ENCODE measurements at places on chromosomes 12 and 14.

DNA sequence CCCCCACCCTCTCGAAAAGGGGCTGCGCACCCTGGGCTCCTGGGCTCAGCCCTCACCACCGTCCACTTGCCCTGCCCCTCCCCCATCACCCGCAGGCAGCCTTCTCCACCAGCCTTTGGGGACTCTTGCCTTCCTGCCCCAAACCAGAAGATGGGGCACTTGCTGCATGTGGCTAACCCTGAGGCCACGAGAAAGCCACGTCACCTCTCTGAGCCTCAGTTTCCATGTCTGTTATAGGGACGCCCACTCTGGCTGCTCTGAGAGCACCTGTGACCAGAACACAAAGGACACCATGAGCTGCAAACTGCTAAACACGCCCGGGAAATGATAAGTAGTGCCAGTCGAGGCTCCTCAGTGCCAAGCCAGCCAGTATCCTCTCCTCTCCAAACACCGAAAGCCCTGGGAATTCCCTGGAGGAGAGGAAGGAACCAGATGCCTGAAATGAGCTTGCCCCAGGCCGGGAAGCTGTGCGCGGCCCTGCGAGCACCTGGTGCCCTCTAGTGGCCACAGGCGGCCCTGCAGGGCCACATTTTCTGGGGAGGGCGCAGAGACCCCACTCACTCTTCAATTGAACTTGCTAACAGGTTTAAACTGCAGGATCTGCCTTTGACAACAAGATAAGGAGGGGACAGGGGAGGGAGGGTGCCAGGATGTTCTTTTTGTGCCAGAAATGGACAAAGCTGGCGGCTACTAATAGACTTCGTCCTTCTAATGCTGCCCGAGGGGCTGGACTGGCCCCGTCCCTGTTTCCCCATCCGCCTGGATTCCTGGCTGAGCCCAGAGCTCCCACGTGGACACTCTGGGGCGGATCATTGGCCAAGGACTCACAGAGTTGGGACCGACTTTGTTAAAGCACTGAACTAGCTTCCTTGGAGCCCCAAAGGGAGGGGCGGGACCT is 10.2 kb upstream of the SERPINA9 start:
- DNase-seq: peak; percentile 25

DNA sequence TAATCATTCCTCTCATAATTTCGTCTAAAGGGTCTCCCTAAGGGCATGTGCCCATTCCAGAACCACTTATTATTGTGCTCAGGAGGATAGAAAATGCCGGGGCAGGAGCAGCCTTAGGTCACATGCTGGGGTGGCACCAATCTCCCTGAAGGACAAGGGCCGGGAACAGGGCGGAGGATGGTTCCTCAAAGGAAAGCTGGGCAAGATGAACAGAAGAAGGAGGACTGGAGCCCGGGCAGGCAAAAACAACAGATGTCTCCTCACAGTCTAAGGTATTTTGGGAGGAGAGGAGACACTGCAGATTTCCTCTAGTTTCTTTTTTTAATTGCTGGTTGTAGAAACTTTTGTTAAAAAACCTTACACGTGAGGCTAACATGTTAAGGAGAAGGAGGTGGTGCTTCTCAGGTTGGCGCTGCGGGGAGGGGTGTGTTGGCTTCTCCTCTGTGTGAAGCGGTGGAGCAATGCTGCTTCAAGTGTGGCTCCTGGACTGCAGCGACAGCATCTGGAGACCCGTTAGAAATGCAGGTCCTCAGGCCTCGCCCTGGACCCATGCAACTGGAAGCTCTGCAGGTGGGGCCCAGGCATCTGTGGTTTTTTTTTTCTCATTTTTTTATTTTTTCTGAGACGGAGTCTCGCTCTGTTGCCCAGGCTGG is 164.8 kb downstream of the AACS start:
- no peak for DNase-seq

DNA sequence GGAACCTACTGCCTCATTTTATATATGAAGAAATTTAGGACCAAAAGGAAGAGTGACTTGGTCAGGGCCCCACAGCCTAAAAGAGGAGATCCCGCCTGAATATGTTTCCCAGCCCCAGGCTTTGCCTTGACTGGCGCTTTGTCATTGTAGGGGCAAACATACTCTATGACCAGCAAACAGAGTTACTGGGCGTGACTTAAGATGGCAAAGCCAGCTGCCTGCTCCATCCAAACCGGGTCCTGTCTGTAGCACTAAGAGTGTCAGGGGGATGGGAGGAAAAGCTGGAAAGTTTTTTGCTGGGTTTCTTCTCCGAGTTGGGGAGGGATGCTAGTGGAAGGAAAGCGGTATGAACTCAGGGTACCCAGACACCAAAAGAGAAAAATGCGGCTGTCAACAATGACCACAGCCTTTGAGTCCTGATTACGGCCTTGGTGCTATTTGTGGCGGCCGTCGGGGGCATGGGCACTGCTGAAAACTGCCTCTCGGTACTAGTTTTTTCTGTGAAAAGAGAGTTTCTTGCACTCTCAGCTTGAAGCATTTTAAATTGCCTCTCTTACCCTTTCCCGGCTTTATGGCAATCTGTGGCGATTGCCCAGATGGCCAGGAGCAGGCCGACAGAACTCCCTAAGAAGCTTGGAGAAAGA is 82.7 kb downstream of the PRIMA1 start:
- DNase-seq: no peak

DNA sequence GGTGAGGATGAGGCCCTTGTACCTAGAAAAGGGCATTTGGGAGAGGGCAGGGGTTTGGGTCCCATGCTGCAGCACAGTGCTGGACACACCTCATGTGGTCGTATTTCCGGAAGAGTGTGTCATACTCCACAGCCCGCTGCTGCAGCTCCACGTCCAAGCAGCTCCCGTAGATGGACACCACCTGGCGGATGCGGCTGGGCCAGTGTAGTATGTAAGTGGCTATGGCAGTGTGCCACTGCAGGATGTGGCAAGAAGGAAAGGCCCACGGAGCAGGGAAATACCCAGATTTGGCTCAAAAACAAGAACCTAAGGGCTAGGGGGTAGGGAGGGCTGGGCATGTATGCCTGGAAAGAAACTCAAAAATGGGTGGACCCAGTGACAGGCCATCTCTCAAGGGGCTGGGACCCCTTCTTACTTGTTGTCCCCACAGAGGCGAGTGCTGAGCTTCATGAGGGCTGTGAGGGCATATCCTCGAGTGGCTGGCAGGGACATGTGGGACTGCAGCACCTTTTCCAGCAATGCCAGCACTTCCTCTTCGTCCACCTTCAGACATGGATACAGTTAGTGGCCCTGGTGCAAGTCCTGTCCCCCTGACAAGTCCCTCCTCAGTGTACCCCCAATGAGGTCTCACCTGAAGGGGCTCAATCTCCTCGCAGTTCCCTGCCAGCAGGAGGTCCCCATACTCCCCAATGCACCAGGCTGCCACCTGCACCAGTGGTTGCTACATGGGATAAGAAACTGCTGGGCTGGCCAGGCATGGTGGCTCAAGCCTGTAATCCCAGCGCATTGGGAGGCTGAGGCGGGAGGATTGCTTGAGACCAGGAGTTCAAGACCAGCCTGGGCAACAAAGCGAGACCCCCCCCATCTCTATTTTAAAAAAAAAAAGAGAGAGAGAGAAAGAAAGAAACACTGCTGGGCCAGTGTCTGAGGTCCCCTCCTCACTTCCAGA is 5.4 kb downstream of the AP1G2 start:
- no peak for DNase-seq

DNA sequence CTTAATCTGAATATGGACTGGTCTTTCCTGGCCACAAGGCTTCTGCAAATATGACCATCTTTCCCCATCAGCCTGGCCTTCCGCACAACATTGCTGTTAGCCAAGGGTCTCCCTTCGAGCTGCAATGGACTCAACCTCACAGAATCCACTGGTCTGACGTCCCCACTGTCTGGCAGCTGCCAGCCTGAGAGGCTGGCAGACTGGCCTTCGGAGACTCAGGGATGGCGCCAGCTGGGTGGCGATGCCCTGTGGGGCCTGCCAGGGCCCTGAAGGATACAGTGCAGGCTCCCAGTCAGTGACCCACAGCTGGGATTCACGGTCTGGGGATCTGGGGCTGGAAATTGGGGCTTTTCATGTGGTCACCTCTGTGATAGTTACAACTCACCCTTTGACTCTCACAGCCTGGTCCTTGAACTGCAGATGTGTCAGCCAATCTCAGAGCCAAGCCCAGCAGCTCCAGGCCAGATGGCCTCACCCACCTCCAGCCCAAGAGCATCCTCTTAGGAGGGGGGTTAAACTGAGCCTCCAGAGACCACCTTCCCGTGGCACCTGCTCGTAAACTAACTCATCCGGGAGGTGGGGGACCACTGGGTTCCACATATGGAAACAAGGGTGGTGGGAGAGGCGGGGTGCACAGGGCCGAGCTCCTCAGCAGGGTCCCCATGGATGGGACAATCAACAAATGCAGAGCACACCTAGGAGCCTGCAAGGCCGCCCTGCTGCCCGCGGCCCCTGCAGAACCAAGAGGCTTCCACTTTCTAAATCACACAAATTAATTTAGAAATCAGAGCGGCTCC is 21.1 kb upstream of the C14orf180 start:
- no peak for DNase-seq

DNA sequence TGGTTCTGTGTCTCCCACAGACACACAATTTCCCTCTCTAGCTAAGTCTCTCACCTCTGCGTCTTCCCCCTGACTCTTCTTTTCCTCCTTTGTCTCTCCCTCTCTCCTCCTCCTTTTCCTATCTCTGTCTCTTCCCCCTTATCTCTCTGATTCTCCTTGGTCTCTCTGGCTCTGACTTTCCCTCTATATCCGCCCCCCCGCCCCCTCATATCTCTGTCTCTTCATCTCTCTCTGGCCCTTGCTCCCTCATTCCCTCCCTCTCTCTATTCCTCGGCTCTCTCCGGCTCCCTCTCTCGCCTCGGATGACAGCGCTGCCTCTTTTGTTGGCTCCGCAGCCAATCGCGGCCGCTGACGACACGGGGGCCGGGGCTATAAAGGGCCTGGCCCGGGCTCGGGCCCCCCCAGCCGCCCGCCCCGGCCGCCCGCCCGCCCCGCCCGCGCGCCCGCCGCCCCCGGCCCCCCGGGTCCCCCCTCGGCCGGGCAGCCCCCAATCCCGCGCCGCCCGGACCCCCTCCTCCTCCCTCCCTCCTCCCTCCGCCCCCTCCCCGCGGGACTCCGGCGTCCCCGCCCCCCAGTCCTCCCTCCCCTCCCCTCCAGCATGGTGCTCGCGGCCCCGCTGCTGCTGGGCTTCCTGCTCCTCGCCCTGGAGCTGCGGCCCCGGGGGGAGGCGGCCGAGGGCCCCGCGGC is at the start of gene GDF11:
GDF11 (plus strand) TSS at position 404 of the 687 bp plus-strand sequence; CDS start at position 599, 195 bp downstream.
- peak; percentile 72 for DNase-seq

DNA sequence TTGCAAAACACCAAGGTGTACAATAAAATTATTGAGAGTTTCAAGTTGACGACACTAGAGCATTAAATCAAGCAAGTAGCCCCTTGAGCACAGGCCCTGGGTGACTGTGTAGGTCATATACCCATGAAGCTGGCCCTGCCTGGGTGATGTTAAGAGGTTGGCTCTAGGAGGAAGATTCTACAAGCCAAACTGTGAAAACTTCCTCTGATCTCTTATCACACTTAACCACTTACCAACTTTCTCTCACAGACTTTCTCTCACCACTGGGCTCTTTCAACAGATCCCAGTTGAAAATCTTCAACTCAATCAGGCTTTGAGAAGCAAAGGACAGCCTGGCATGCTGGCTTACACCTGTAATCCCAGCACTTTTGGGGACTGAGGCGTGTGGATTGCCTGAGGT is 186.9 kb upstream of the BTG1 start:
- DNase-seq: no peak

DNA sequence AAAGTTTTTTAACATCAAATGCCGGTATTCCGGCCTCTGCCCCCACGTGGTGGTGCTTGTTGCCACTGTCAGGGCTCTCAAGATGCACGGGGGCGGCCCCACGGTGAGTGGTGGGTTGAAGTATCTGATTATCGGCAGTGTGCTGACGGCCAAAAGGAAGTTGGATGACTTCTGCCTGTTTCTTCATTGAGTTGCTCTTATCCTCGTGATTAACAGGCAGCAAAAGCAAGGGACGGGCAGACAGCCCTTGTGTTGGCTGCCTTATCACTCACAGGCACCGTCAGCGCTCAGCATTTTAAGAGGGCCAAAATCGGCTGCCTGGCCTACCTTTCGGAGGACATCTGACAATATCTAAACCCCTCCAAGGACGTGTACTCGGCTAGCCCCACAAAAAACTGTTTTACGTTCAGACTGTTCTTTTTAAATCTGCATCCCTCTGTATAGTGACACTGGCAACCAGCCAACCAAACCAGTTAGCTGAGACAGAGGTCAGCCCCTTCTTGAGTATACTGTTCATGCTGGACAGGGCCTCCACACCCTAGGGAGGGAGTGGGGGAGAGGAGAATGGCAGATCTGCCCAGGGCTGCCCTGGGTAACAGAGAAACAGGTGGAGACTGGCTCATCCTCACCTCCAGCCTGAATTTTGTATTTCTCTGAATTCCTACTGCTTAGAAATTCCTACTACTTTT is 22.9 kb upstream of the AKAP5 start:
- DNase-seq: no peak

DNA sequence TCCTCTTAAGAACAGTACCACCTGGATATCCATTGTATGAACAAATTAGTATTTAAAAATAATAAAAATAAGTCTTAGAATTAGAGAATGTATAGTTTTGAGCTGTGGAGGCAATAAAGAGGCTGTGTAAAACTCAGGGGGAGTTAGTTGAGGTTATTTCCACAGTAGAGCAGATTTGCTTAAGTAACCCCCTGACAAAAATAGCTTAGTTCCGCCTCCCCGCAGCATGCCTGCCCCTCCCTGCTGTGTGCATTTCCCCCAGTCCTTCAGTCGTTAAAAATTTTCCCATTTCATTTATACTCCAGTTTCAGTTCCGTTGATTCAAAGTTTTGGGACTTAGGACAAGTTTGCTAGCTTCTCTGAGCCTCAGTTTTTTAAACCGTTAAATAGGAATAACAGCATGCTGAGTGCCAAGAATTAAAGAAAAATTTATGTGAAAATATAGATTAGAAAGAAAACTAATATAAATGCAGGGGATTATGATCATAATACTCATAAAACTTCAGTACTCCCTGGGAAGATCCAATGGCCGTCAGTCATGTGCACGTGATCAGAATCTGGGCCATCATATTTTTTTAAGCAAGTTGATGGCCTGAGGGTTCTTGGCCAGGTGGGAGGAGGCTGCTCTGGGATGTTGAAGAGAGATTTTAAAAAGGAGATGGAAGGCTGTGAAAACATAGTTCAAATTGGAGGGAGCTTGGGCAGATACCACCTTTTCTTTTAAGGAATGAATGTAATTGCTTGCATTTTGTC is 14.5 kb upstream of the SLC38A2 start:
- no peak for DNase-seq

DNA sequence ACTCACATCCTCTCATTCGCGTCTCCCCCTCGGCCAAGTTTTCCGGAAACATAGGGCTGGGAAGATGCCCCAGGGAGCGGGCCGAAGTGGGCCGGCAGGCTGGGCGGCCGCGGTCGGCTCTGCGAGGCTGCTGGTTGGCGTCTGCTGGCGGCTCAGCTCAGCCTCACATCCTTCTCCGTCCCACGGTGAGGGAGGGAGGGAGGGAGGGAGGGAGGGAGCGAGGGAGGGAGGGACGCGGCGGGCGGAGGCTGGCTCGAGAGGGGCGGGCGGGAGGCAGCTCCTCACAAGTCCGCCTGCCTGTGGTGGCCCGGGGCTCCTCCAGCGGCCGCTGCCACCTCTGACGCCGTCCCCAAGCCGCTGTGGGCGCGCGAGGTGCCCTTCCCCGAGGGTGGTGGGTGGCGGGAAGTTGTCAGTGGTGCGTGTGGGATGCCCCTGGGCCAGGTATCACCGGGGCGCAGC is 93.8 kb downstream of the RFLNA start:
- peak; percentile 38 for DNase-seq

- DNase-seq: peak; percentile 59
Observed at GRCh38 chr12:93783832-93784231, 106.7 kb downstream of the CRADD start.
